AG08395 (cell line): ENCODE measurements at places on chromosomes 16 and 17.
A peak's percentile ranks its signal among the peaks of the same experiment; 100 is the strongest.

GRCh38 chr16:68270353-68270752 is 6.0 kb downstream of the SLC7A6 start:
- no peak for DNase-seq

DNA sequence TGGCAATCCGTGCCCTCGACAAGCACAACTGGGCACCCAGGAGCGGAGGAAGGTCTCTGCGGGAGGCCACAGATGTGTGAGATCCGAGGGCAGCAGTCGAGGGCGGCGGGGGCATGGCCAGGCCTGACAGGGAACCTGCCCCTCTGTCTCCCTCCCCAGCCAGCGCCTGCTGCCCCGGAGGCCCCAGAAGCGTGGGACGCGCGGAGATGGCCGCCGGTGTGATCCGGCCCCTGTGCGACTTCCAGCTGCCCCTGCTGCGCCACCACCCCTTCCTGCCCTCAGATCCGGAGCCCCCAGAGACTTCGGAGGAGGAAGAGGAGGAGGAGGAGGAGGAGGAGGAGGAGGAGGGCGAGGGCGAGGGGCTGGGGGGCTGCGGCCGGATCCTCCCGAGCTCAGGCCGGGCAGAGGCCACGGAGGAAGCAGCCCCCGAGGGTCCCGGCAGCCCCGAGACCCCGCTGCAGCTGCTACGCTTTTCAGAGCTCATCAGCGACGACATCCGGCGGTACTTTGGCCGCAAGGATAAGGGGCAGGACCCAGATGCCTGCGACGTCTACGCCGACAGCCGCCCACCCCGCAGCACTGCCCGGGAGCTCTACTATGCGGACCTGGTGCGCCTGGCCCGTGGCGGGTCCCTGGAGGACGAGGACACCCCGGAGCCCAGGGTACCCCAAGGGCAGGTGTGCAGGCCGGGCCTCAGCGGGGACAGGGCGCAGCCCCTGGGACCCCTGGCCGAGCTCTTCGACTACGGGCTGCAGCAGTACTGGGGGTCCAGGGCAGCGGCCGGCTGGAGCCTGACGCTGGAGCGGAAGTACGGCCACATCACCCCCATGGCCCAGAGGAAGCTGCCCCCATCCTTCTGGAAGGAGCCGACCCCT is 1.7 kb downstream of the PERCC1 start:
- no peak for DNase-seq

DNA sequence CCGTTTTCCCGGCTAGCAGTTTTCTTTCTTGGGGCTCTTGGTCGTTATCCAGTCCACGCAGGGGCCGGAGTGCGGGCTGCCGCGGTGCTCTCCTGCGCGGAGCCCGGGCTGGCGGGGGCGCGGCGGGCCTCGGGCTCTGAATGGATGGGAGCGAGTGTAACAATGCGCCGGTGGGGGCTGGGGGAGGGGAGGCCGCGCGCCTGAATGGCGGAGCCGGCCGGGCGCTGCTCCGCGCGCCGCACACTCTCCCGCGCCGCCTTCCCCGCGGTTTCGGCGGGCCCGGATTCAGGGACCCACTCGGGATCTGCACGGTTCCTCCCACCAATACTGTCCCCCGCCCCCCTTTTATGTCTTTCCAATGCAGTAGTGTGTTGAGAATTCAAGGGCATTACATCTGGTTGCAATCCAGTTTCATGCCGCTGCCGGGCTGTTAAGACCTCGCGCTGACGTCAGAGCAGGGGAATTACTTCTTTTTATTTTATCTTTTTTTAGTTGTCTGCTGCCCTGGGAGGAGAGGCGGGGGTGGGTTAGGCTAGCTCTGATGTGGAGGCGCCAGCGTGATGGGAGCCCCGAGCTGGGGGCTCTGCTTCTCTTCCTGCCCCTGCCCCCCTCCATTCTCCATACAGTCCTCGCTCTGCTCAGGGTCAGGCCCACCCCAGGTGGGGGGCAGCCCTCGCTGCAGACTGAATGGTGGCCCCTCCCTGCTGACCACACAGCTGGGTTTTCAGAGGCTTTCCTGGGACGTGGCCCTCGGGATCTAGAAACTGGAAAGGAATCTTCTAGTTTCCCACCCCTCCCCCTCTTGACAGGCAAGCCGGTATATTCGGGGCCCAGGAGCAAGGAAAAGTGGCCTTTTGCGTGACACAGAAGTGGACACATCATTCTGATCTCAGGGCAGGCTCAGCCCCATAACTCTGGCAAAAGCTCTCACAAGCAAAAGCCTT is 1.8 kb downstream of the RAI1 start:
- DNase-seq, result peak; percentile 56

GRCh38 chr16:58913456-58913855 is 179.3 kb upstream of the GOT2 start:
- DNase-seq, result no peak

- no peak for DNase-seq
Measured at GRCh38 chr16:50304467-50305440, 38.4 kb downstream of the ADCY7 start.

DNA sequence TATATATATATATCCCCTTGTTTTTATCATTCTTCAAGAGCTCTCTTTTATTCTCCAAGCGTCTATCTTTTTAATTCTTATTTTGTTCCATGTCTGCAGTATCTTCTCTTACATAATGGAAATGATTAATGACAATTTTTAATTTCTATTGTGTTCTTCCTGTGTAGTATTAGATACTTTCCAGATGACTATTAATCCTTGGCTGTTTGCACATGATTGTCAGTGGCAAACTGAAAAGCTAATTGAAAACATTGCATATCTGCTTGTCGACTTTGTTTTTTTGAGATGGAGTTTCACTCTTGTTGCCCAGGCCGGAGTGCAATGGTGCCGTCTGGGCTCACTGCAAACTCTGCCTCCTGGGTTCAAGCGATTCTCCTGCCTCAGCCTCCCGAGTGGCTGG is 124.7 kb downstream of the BCAS3 start:
- no peak for DNase-seq

- DNase-seq, result peak; percentile 89
Measured at GRCh38 chr16:83717814-83718213, 90.0 kb upstream of the HSBP1 start.

DNA sequence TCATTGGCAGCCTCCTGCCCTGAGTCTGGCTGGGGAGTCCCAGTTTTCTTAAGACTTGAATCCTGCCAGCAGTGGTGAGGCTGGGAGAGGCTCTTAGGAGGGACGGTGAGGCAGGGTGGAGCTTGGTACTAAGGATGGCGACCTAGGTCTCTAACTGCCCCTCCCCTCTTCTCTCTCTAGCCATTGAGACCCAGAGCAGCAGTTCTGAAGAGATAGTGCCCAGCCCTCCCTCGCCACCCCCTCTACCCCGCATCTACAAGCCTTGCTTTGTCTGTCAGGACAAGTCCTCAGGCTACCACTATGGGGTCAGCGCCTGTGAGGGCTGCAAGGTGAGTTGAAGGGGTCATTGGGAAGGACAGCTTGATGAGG is 16.4 kb downstream of the GJD3 start:
- DNase-seq, result no peak

GRCh38 chr17:69523244-69523861 is 108.9 kb downstream of the MAP2K6 start:
- DNase-seq, result peak; percentile 70

DNA sequence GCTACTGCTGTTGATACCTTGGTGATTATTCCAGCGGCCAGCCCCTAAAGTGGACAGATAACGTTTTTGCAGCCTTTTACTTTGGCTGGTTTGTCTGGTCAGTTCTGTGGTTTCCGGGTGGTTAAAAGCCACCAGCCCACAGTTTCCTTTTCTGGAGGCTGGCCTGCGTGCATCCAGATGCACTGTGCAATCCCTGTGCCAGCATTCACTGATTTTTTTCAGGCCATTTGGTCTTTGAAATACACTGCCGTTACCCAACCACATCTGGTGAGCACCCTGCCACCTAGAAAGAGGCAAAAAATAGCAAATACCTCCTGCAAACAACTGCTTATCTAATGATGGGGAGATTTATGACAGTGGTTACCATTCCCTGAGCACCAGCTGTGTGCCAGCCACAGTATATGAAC is 797 bp downstream of the NUDT7 start:
- peak; percentile 45 for DNase-seq

DNA sequence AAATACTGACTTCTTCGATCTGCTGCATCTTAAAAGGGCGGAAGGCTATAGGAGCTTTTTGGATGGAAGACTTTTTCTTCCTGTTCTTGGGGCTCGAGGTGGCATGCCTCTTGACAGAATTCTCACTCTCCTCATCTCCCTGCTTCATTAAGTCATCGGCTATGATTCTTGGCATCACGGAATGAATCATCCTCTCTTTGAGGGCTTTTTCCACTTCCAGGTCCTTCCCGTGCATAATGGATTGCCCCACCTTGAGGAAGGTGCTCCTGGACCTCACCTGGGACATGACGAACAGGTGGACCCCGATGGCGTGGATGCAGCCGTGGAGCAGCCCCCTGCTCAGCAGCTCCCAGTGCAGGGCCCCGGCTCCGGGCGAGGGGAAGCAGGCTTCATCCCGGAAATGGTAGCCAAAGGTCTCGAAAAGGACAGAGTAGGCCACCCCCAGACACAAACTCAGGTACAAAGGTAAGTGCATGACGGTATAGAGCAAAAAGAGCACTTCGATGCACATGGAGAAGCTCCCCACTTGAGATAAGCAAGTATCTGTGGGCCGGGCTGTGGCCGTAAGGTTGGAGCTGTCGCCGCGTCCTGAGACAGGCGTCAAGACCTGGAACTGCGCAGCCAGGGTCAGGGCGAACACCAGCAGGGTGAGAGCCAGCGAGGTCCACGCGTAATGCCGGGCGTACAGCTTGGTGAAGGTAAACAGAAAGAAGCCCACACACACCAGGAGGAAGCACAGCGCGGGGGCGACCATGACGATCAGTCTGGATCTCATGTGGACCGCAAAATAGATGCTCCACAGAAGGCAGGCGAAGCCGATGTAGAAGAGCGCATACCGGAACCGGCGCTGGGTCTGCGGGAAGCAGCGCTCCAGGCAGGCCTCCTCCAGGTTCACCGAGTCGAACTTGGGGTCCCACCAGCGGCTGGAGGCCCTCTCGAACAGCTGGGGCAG is 1.7 kb downstream of the ADCY9 start:
- DNase-seq, result no peak

- no peak for DNase-seq
Measured at GRCh38 chr16:84976644-84977400, 34.5 kb downstream of the ZDHHC7 start.

DNA sequence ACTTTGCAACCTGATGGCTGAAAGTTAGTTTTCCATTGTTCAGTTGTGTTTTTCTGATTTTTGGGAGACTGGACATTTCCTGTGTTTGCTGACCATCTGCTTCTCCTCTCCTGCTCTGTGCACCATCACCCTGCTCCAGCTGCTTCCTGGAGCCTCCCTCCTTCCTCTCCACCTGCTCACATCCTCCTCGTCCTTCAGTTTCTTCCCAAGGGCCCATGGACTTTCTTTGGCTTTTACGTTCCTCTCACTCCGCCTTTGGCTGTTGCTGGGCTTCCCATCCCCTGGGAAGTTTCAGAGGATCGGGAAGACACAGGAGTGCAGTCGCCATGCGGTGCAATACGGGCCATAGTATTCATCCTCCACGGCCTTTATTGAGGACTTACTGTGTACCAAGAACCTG is 61.6 kb downstream of the TNFRSF13B start:
- no peak for DNase-seq

DNA sequence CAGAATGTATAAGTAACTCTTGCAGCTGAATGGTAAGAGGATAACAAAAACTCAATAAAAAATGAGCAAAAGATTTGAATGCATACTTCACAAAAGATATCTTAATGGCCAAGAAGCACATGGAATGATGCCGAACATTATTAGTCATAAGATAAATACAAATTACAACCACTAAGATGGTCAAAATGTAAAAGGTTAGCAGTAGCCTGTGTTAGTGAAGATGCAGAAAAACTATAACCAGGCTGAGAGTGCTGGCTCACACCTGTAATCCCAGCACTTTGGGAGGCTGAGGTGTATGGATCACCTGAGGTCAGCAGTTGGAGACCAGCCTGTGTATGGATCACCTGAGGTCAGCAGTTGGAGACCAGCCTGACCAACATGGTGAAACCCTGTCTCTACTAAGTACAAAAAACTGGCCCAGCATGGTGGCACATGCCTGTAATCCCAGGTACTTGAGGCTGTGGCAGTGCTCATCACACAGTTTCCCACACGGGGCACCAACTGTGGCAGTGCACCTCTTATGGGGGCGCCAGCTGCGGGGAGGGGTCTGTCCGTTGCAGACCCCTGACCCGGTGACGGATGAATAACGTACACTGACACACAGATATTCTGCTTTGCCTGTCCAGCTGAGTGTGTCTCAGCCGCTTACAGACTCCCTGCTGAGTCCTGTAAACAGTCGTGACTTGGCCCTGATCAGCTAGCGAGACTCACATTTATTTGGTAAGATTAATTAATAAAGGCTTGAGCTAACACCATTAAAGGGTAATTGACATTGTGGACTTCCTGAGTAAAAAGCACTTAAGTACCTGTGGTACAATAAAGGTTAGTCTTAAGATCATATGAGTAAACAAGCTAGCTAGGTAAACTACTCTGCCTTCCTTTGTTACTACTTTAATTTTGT is 45.7 kb upstream of the FAM20A start:
- DNase-seq, result no peak

- DNase-seq, result peak; percentile 80
Measured at GRCh38 chr17:47719411-47720152, 13.5 kb upstream of the TBX21 start.

DNA sequence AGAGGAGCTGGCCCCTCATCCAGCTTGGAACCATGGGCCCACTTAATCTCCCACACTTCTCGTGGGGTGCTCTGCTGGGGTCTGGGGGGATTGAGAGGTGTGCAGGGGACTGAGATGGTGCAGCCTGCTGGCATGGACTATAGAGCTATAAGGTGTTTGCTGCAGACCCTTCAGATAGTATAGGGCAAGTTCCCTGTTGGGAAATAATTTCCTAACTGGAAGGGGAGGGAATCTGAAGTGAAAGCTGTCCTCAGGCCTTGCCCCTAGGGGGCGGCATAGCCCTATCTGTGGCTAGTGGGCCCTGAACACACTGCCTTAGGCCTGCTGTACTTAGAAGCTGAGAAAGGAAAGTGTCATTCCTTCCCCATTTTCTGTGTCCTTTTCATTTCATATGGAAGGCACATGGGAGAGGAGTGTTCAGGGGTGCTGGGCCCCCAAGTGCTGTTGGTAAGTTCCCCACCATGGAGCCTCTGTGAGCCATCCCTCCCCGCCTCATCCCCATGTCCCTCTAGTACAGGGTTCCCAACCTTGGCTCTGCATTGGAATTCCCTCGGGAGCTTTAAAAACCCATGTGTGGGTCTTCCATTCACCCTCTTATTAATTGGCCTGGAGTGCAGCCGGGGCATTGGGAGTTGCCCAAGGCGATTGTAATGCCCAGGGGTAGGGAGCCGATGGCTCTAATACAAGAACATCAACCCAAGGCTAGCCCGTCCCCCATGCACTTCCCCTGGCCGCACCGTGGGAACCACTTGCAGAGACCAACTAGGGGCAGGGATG is 19.7 kb downstream of the GOSR2 start:
- DNase-seq, result peak; percentile 87
